ENCODE measurements at places on chromosomes 5 and 9. TPM values are rescaled to one million over a fixed set of nuclear protein-coding genes. Genes with fewer than 3 reads are reported as not detected.

GRCh38 chr5:124730381-124730780 lies 16.1 kb downstream of the ZNF608 start:
- H3K27me3 ChIP-seq = no peaks in the 10 kb centered on the region
- no peaks in the 10 kb centered on the region for H3K36me3 ChIP-seq
- no peak for DNase-seq
- H3K4me3 ChIP-seq = no peak overlapping the region
- peaks cover 8% of the 10 kb centered on the region for H3K4me1 ChIP-seq

DNA sequence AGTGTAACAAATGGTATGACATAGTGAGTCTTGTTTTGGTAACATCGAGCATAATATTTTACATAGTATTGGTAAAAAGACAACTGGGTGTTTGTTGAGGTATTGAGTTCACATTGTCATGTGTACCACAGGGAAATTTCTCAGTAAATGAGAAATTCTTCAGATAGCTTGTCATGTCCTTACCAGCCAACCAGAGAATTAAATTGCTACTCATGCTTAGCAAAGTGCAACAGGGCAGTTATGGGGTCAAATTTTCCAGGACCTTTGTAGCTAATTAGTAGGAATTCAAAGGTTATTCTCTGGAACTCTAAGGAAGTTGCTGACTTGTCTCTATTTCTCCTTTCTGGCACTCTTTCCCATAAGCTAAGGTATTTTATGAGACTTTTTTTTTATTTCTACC lies 595.7 kb downstream of the EFNA5 start:
- no peaks in the 10 kb centered on the region for H3K36me3 ChIP-seq
- no peaks in the 10 kb centered on the region for H3K4me1 ChIP-seq
- H3K27me3 ChIP-seq = no peaks in the 10 kb centered on the region
- no peak overlapping the region for H3K27ac ChIP-seq
- DNase-seq = no peak
- no peak overlapping the region for H3K4me3 ChIP-seq

DNA sequence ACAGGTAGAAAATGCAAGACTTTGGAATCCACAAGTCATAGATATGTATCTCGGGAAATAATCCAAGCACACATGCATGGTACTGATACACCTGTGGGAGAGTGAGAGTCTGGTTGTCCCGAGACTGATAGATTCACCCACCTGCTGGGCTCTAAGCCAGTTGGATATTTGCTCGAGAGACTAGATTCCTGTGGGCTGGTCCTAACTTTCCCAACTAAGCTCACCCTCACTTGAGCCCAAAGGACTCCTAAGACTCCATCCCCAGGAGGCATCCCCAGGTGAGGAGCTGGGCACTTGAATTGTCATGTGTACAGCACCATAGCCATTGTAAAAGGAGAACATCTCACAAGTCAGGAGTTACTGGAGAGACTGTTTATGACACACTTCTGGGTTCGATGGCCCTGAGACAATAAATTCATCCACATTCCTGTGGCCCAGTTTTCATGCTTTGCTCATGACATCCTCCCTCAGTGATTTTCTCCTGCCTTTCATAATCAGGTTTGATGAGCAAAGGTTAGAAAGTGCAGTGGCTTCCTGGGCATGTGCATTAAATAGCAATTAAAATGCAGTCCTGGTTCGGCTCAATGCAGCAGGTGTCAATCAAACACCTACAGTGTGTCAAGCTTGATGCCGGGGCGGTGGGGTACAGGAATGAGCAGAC lies 18.1 kb downstream of the SLC1A1 start:
- peak overlapping the region; percentile 30 for H3K4me3 ChIP-seq
- peaks cover 43% of the 10 kb centered on the region for H3K4me1 ChIP-seq
- peak overlapping the region; percentile 90 for H3K27ac ChIP-seq
- H3K27me3 ChIP-seq = no peaks in the 10 kb centered on the region
- DNase-seq = peak; percentile 90
- H3K36me3 ChIP-seq = no peaks in the 10 kb centered on the region

Gene LHX2
- not detected for total RNA-seq

DNA sequence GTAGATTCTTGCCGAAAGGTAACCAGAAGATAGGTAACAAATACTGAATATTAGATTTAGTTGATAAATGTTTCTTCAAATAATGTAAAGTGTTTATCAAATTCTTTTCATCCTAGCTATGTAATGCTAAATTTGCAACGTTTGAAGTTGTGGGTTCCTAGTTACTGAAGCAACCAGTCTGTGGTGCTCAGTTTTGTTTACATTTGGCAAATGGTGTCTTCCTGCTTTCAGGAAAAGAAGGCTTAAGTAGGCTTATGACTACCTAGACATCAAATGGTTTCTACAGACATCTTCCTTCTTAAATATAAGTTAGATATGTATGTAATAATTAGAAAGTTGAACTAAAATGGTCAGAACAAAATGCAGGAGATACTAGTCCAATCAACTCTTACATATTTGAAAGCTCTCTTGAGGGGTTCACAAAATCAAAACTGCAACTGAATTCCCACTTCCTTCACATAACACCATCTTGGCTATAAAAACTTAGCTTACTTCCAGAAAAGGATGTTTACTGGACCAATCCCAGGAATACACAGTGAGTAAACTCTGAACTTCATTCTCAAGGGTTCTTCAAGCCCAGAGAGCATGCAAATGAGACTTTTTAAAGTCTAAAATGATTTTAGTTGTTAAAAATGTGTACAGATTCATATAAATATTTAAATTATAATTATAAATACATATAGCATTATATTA lies 125.7 kb upstream of the ITGA1 start:
- H3K27ac ChIP-seq = no peak overlapping the region
- 0 out of 2 replicates have a peak, but pooled peaks cover 6% of the 10 kb centered on the region for H3K4me1 ChIP-seq
- DNase-seq = no peak
- no peak overlapping the region for H3K4me3 ChIP-seq
- 0 out of 2 replicates have a peak, but pooled peaks cover under 1% of the 10 kb centered on the region for H3K27me3 ChIP-seq

DNA sequence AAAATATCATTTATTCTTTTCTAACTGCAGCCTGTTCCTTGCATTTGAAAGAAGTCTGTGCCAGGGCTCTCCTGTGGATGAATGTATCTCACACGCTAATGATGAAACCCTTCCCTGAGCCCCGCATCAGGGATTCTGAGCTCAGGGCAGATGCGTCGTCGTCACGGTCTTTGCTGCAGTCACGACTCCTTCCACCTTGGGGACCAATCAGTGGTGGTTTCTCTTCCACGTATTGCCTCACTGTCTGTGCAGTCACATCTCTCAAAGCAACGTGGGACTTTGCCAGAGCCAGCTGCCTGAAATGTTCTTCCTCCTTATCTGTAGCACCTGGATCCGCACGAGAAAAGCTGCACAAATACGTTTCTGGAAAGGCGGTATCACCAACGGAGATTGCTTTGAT lies 13.9 kb upstream of the UBE2QL1 start:
- H3K27me3 ChIP-seq = peaks cover 10% of the 10 kb centered on the region
- no peak overlapping the region for H3K4me3 ChIP-seq
- H3K4me1 ChIP-seq = no peaks in the 10 kb centered on the region

GRCh38 chr9:114206221-114206789 lies 51.0 kb downstream of the COL27A1 start:
- no peaks in the 10 kb centered on the region for H3K36me3 ChIP-seq
- H3K4me3 ChIP-seq = no peak overlapping the region
- H3K27me3 ChIP-seq = no peaks in the 10 kb centered on the region

GRCh38 chr9:125428902-125429467 lies 167.4 kb downstream of the GAPVD1 start:
- H3K27ac ChIP-seq = no peak overlapping the region
- no peaks in the 10 kb centered on the region for H3K27me3 ChIP-seq
- no peaks in the 10 kb centered on the region for H3K36me3 ChIP-seq
- H3K4me1 ChIP-seq = no peaks in the 10 kb centered on the region
- H3K4me3 ChIP-seq = no peak overlapping the region

DNA sequence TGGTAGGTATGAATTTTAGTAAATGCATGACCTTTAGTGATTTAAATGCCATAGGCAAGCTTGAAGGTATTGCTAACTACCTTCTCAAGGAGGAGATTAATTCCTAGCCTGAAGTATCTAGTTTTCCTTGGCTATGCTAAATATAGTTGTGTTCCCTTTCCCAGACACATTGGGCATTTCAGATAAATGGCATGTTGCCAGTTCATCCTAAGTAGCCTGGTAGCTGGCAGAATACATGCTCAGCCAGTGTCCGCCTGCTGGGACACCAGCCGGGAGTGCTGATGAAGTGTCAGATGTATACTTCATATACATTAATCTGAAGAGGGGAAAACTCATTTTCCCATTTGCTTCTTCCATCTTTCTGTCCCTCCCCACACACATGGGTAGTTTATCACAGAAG lies 196.9 kb downstream of the MAST4 start:
- H3K36me3 ChIP-seq = no peaks in the 10 kb centered on the region
- DNase-seq = no peak
- no peak overlapping the region for H3K27ac ChIP-seq
- no peaks in the 10 kb centered on the region for H3K27me3 ChIP-seq
- no peaks in the 10 kb centered on the region for H3K4me1 ChIP-seq

DNA sequence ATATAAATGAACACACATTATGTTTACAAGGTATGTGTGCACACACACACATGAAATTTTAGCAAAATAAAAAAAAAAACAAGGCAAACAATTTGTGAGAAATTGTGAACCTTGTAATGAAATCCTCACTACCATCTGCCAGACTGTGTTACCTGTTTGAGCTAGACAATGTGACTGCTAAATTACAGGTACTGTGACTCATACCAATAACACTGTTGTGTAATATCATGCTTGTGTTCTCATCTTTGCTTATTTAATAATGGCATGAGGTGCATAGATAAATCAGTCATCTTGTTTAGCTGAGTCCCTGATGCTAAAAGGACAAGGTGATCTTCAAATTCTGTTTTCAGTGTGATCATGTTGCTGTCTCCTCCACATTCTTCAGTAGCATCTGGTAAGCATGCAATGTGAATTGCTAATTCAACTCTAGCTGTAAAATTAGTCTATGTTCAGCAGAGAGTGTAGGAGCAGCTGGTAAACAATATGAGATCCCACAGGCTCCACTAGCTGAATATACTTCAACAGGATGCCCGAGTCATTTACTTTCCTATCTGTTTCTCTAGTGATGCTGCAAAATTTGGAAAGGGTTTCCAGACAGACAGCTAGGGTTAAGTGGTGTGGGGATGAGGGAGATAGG lies 966.3 kb upstream of the C9orf72 start:
- H3K4me3 ChIP-seq = no peak overlapping the region
- H3K27me3 ChIP-seq = no peaks in the 10 kb centered on the region
- no peak for DNase-seq
- H3K4me1 ChIP-seq = no peaks in the 10 kb centered on the region
- no peak overlapping the region for H3K27ac ChIP-seq
- no peaks in the 10 kb centered on the region for H3K36me3 ChIP-seq

Measured in GM23248 (cell line).